Posterior cingulate gyrus (tissue), 11 donors: ENCODE measurements at places on chromosomes 16 and 17.
A peak's percentile ranks its signal among the peaks of the same experiment; 100 is the strongest.

DNA sequence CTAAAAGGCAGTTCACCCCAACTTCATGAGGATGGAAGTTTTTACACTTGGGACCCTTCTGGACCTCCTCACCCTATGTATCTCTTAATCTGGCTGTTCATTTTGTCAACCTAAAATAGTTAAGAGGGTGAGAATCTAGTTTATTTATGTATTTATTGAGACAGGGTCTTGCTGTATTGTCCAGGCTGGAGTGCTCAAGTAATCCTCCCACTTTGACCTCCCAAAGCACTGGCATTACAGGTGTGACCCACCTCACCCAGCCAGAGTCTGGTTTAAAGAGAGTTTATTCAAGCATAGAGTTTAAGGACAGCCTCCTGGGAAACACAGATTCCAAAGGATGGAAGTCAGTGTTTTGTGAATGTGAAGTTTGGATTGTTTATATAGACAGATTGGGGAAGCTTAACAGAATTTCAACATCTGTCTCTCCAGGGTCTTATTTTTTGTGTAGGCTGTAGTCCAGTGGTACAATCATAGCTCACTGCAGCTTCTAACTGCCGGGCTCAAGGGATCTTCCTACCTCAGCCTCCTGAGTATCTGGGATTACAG lies 8.0 kb upstream of the APPBP2 start:
- DNase-seq = no peak

DNA sequence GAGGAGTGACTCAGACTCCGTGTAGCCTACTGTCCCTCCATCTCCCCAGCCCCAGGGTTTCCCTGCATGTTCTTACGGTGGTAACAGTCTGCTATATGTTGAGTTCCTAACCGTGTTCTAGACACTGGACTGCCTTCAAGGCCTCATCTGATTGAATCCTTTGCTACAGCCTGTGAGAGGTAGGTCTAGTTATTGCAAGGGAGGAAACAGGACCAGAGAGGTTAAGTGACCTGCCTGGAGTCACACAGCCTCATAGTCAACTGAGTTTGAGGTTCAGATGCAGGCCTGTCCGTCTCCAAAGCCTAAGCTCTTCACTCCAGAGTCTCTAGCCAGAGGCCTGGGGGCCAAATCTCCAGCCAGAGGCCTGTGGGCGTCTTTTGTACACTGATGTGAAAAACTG lies 98.0 kb downstream of the SDR42E1 start:
- DNase-seq = no peak

GRCh38 chr17:19752216-19753050 lies 4.3 kb upstream of the ALDH3A1 start:
- DNase-seq = no peak

DNA sequence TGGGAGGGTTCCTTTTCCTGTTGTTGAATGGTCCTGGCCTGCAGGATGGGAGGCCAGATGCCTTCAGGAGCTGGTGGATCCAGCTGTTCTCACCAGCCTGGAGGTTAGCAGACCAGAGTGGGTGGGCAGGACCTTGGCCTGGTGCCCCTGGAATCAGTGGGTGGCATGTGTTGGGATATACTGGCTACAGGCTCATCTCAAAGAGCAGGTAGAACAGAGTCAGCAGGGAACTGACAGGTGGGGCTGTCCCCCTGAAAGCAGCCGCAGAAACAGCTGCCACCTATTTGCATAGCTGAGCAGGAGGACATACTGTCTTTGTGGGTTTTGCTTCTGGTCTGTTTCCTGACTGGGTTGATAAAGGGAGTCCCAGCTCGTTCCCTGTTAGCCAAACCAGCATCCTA lies 144.1 kb downstream of the RAB11FIP4 start:
- DNase-seq = no peak

- no peak for DNase-seq
These were observed 246.1 kb downstream of the IRX3 start for GRCh38 chr16:54040480-54040879.

- peak; percentile 10 for DNase-seq
These were observed 350.6 kb downstream of the CDH11 start for GRCh38 chr16:64771273-64771672.

DNA sequence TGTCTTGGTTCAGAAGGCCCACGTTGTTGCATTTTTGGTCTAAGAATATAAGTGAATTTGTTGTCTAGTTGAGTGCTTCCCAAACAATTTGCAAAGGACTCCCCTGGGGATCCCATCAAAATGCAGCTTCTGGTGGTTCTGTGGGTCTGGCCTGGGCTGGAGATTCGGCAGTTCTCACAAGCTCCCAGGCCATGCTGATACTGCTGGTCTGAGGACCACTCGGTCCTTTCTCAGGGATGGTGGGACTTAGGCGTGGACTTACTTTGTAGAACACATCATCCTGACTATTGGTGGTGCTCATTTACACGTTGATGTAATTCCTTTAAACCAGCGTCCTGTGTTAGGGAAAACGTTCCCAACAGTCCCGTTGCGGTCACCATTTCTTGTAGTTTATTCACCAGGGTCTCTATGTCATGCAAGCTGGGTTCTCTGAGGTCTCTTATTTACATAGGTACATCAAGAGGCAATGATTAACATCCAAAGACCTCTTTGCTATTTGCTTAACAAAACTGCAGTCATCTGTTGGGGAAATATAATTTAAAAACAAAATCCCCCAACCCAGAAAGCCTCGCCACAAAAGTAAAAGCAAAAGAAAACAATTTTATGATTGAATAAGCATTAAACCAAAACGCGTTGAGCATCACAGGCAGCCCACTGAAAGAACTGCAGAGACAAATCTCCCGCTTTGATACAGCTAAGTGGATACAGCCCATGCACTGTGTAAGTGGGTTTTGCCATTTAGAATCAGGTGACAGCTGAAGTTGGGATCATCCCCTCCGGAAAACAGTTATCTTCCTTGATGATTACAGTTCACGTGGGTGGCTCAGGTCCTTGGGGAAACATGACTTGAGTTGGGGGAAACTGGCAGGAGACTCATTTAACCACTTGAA lies 39.0 kb upstream of the SEC14L1 start:
- DNase-seq = no peak

DNA sequence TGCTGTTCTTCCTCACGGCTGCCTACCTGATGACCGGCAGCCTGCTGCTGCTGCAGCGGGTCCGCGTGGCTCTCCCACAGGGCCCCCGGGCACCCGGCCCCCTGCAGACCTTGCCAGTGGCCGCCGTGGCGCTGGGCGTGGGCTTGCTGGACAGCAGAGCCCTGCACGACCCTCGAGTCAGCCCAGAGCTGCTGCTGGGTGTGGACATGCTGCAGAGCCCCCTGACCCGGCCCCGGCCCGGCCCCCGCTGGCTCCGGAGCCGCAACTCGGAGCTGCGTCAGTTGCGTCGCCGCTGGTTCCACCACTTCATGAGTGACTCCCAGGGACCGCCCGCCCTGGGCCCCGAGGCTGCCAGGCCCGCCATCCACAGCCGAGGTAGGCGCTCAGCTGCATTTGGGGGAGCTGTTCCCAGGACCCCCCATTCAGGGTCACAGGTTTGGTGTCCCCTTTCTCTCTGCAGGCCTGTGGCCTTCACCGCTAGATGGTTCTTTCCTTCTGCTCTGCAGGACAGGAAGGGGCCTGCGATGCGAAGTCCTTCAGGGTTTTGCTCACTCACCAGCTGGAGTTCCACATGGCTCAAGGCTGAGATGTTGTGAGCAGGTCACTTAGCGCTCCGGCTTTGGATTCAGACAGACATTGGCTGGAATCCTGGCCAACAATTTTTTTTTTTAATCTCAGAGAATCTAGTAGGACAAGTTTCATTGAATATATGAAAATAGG lies 10.7 kb downstream of the WSCD1 start:
- peak; percentile 70 for DNase-seq

DNA sequence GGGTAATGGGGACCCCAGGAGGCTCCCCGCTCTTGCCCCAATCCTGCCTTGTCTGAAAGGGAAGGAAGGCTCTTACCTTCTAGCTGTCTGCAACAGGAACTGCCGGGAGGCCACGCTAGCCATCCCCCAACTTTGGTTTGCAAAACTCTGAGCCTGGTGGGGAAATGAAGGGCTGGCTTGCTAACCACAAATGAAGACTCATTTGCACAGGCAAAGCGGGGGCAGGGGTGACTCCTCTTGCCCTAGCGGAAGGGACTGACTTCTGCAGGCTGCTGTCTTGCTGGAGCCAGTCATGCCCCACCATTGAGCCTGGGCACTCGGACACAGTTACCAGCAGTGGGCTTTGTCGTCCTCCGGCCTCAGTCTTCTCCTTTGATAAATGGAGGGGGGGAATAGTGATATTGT lies 52.6 kb downstream of the PLCG2 start:
- DNase-seq = peak; percentile 24

DNA sequence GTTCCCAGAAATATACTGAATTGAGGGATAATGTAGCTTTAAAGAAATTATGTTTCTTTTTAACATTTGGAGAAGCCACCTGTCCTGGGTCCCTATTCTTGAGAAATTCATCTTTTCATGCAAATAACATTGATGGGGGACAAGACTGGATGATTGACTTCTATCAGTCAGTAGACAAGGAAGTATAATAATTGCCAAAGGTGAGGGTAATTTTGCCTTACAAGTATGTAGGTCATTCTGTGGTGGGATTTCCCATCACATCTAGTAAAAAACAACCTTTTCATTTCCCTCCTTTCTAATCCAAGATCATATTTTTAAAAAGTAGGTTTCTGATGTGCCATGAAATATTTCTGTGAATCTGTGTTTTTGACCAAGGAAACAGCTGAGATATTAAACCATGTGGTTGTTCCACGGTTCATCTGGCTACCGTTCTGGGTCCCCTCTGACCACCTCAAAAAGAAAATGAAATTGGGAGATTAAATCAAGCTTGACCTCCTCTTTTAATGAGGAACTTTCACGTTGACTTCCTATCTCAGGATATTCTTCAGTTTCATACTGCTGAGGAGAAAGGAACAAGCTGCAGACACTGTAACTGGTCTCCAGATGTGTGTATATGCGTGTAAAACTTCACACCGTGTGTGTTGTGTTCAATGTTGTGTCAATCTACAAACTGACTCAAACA lies 138.6 kb downstream of the MAP2K6 start:
- no peak for DNase-seq

DNA sequence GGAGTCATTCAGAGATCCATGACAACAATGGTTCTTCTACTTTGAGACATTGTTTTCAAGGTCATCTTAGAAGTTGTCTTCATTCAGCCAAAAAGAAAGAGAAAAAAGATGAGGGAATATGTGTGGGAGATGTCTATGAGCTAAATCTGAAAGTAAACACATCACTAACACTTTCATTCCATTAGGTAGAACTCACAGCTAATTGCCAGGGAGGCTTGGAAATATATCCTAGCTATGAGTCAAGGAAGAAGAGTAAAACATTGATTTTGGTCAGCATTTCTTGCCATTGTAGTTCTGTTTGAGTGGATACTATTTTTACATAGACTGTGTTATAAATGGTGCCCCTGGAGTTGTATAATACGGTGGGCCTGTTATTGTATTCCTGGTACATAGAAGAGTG lies 316.4 kb upstream of the MYOCD start:
- DNase-seq = no peak

- no peak for DNase-seq
These were observed 11.6 kb upstream of the IL4R start for GRCh38 chr16:27302126-27302525.

GRCh38 chr16:72927199-72928089 lies 120.5 kb downstream of the ZFHX3 start:
- no peak for DNase-seq

- DNase-seq = no peak
These were observed 37.2 kb downstream of the SMPD3 start for GRCh38 chr16:68411086-68411485.

- DNase-seq = no peak
These were observed 273.7 kb downstream of the SOX9 start for GRCh38 chr17:72394531-72394930.

GRCh38 chr17:73232587-73233373 lies 28.9 kb downstream of the CPSF4L start:
- peak; percentile 12 for DNase-seq

GRCh38 chr16:79184464-79185030 lies 416.0 kb downstream of the MAF start:
- no peak for DNase-seq

- DNase-seq = no peak
These were observed 52.3 kb downstream of the AMFR start for GRCh38 chr16:56373003-56373402.

DNA sequence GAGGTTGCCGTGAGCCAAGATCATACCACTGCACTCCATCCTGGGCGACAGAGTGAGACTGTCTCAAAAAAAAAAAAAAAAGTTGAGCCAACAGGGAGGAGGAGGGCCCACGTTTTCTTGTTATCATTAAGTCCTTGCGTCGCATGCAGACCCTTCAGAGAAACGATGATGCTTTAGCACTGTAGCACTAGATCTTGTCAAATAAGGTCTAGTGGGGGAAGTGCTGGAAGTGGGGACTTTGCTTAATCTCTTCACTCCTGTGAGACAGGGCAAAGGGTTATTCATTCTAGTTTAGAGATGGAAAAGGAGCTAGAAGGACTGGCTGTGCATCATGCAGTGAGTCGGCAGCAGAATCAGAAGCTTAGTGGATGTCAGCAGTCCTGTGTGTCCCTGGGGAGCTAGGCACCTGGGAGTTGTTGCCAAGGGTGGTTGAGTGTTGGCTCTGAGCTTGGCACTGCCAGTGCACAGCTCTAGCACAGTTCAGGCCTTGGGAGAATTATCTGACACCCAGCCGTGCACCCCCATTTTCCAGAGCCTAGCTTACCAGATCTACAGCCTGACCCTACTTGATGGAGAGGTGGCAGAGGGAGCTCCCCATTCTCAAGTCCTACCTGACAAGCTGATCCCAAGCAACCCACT lies 33.4 kb upstream of the TBX2 start:
- DNase-seq = no peak

- DNase-seq = no peak
These were observed 96.8 kb upstream of the CA10 start for GRCh38 chr17:52255347-52255746.

- no peak for DNase-seq
These were observed 89.1 kb upstream of the HS3ST3A1 start for GRCh38 chr17:13690806-13691205.

GRCh38 chr16:54577651-54578128 lies 291.1 kb upstream of the IRX3 start:
- DNase-seq = no peak

- DNase-seq = no peak
These were observed 21.4 kb downstream of the ENPP7 start for GRCh38 chr17:79752175-79752574.

DNA sequence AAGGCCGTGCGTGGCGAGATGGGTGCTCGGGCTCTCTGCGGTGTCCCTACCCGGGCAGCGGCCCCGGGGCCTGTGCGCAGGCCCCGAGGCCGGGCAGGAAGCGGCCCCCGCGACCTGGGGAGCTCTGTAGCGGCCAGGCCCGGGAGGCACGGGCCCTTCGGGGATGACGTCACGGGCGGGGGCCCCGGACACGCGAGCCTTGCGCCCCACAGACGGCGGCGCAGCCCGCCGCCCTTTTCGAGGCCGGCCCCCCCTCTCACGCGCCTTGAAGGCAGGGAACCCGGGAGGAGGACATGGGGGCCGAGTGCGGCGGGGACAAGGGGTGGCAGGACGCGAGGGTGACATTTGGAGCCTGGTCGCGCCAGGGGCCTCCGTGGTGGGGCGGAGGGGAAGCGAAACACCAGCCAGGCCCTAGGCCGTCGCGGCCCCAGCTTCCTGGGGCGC lies 1.1 kb downstream of the RAI1 start:
- no peak for DNase-seq

GRCh38 chr17:3887804-3888203 lies 5.0 kb downstream of the CAMKK1 start:
- DNase-seq = no peak
